Cardiac atrium fibroblast (primary cell): ENCODE measurements at places on chromosomes 7 and 10. TPM values are rescaled to one million over a fixed set of nuclear protein-coding genes. Genes with fewer than 3 reads are reported as not detected.

Gene ZSWIM8
- 54.4 and 75.6 TPM in 2 replicates for total RNA-seq

Gene ZNF680
- total RNA-seq, result 7.1 and 17.9 TPM in 2 replicates

Gene SFTPA2
- not detected in 2 replicates for total RNA-seq

Gene RBM20
- total RNA-seq, result not detected in 2 replicates

Gene OR2A25
- total RNA-seq, result not detected in 2 replicates

Gene SLC16A12
- total RNA-seq, result 3.6 and 5.8 TPM in 2 replicates

Gene TUBB8
- not detected in 2 replicates for total RNA-seq

Gene CNPY1
- total RNA-seq, result not detected in 2 replicates

Gene MDH2
- 66.4 and 86.8 TPM in 2 replicates for total RNA-seq

Gene PRKG1
- total RNA-seq, result 14.7 and 23.5 TPM in 2 replicates

Gene KBTBD2
- 27.8 and 28.4 TPM in 2 replicates for total RNA-seq

Gene STEAP2
- total RNA-seq, result 3.8 and 21.7 TPM in 2 replicates

Gene DNAH11
- total RNA-seq, result under 0.01 TPM in 2 replicates

Gene CPVL
- not detected in 2 replicates for total RNA-seq

Gene TNS3
- total RNA-seq, result 21.1 and 91.0 TPM in 2 replicates

Gene NEUROD6
- not detected in 2 replicates for total RNA-seq

Gene PODXL
- total RNA-seq, result 2.9 and 10.9 TPM in 2 replicates

Gene AOAH
- total RNA-seq, result not detected in 2 replicates

Gene LBX1
- under 0.01 TPM in 1 of 2 replicates, not detected in the other for total RNA-seq

Gene CRHR2
- total RNA-seq, result not detected in 2 replicates

Gene ANXA8
- total RNA-seq, result 0.16 and 0.54 TPM in 2 replicates

Gene SLC26A3
- not detected in 2 replicates for total RNA-seq

Gene AGAP9
- 0.32 and 0.90 TPM in 2 replicates for total RNA-seq

Gene GIMAP7
- not detected in 2 replicates for total RNA-seq

Gene AKR1C4
- not detected in 2 replicates for total RNA-seq

Gene COMTD1
- 11.0 and 17.8 TPM in 2 replicates for total RNA-seq

Gene GSDME
- total RNA-seq, result 14.9 and 26.5 TPM in 2 replicates

Gene MCM7
- 26.2 and 34.8 TPM in 2 replicates for total RNA-seq

Gene ACSM6
- not detected in 2 replicates for total RNA-seq

Gene NODAL
- total RNA-seq, result not detected in 2 replicates

Gene MCM10
- 2.2 and 2.6 TPM in 2 replicates for total RNA-seq

Gene NIPSNAP2
- total RNA-seq, result 37.7 and 46.2 TPM in 2 replicates

Gene POLR3A
- total RNA-seq, result 9.1 and 9.9 TPM in 2 replicates

Gene BICC1
- 81.6 and 121 TPM in 2 replicates for total RNA-seq

Gene RBP3
- total RNA-seq, result not detected in 2 replicates

Gene TMEM225B
- total RNA-seq, result 1.1 TPM in 1 of 2 replicates, not detected in the other

Gene ATE1
- total RNA-seq, result 10.7 and 12.8 TPM in 2 replicates

Gene EMX2
- not detected in 2 replicates for total RNA-seq

Gene PRPS1L1
- total RNA-seq, result not detected in 2 replicates

Gene LIPN
- not detected in 2 replicates for total RNA-seq

Gene MEST
- 289 and 504 TPM in 2 replicates for total RNA-seq

Gene TUBAL3
- total RNA-seq, result not detected in 2 replicates
